ENCODE measurements at places on chromosomes 2 and 18. TPM values are rescaled to one million over a fixed set of nuclear protein-coding genes. Genes with fewer than 3 reads are reported as not detected.

DNA sequence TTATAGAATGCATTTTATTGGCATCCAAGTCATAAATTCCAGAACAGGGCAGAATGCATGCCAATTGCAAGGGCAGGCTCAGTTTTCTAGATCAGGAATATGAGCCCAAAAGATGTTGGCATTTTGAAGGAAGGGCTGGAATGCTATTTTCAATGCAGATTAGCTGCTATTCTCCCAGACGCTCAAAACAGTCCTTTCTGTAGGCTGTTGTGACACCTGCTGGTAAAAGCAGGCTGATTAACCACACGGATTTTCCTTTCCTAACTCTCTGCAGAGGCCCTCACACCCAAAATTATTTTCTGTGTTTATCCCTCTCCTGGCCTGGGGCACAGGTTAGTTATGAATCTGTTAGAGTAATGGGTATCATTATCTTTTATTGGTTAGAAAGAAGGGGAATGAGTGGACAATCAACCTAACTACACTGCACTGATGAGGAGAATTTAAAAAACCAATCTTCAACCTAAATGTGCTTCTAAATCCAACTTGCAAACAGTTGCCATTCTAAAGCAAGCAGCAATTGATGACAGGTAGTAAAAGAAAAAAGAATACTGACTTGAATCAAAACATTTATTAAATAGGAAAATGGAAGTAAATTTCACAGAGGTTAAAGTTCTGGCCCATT is 94.0 kb downstream of the PLA2R1 start:
- H3K27ac ChIP-seq, result no peak overlapping the region
- H3K4me1 ChIP-seq, result peaks cover 2% of the 10 kb centered on the region
- H3K36me3 ChIP-seq, result no peaks in the 10 kb centered on the region
- H3K4me3 ChIP-seq, result no peak overlapping the region
- no peaks in the 10 kb centered on the region for H3K27me3 ChIP-seq

CCL20 gene
- total RNA-seq, result 0.27 TPM

GRCh38 chr2:98050070-98050469 is 36.9 kb upstream of the VWA3B start:
- DNase-seq, result no peak
- H3K36me3 ChIP-seq, result no peaks in the 10 kb centered on the region
- H3K4me3 ChIP-seq, result no peak overlapping the region
- H3K4me1 ChIP-seq, result no peaks in the 10 kb centered on the region

DSC3 gene
- 0.75 TPM for total RNA-seq

TBR1 gene
- total RNA-seq, result not detected

DNA sequence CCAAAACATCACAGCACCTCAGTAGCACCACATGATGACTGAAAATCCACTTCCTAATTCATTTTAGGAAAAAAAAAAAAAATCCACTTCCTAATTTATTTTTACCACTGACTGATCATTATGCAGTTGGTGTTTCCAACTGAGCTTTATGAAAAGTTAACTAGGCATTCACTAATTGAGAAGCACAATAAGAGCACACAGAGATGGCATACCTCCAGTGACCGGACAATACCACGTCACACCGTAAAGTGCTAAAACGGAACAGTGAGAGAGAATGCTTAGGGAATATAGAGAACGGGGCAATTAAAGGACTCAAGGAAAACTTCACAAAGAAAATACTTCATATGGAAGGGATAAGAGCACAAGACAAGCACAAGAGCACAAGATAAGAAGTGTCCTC is 212.5 kb downstream of the NBAS start:
- H3K4me1 ChIP-seq, result no peaks in the 10 kb centered on the region
- H3K36me3 ChIP-seq, result peaks cover 16% of the 10 kb centered on the region
- no peak overlapping the region for H3K27ac ChIP-seq
- no peaks in the 10 kb centered on the region for H3K27me3 ChIP-seq
- H3K4me3 ChIP-seq, result no peak overlapping the region

DNA sequence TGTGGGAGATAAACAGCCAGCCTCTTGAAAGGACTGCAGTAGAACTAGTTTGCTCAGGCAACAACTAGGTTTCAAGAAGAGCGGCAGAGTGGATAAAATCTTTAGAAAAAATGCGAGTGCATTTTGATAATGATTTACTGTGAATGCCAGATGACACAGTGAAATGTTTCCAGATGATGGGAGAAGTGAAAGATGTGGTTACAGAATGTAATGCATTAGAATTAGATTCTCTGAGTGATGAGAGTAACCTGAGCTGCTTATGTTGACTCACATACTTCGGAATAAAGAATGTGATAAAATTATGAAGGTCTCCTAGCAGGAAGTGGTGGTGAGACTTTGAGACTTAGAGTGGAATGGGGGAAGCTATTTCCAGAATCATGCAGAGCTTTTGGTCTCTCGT is 184.3 kb downstream of the GULP1 start:
- no peak for DNase-seq
- no peaks in the 10 kb centered on the region for H3K4me1 ChIP-seq
- no peaks in the 10 kb centered on the region for H3K27me3 ChIP-seq
- H3K27ac ChIP-seq, result no peak overlapping the region
- no peak overlapping the region for H3K4me3 ChIP-seq
- no peaks in the 10 kb centered on the region for H3K36me3 ChIP-seq
